ENCODE measurements at places on chromosomes 2 and 18.

DNA sequence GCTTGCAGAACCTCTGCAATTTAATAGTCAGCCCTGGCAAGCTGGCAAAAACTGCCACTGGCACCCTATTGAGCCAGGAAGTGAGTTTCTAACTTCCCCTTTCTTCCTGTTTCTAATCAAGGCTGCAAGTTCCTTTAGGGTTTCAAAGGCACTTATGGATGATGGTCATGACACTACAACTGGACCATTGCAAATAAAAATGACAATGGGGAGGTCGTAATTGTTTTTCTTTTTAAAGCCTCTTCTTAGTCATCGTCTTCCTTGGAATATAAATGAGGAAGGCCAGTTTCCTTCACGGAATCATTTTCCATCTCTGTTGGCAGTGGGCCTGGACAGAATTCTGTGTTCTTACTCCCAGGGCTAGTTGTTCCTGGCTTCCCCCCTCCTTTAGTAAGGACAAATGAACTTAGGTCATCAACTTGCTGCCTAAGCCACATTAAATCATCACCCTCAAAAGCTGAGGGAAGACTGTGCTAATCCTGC is 35.8 kb downstream of the SH3RF3 start:
- no peak for DNase-seq

DNA sequence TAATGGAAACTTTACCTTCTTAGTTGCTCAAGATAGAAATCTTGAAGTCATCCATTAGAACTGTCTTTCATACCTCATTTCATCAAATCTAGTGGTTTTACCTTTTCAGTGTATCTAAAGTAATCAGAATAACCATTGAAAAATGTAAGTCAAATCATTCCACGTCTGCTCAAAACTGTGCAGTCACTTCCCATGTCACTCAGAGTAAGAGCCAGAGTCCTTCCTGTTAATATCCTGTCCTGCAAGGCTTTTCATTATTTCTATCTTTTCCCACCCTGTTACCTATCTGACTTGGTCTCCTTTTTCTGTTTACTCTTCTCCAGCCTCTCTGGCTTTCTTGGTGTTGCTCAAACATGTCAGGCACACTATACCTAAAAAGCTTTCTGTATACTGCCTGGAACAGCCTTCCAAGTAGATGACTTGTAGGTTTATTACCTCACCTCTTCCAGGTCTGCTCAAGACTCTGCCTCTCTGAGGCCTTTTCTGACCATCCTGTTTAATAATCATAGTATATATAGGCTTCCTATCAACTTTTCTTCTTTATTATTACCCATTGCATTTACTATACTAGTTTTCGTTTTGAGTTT is 3.4 kb downstream of the C2orf69 start:
- peak; percentile 6 for DNase-seq

DNA sequence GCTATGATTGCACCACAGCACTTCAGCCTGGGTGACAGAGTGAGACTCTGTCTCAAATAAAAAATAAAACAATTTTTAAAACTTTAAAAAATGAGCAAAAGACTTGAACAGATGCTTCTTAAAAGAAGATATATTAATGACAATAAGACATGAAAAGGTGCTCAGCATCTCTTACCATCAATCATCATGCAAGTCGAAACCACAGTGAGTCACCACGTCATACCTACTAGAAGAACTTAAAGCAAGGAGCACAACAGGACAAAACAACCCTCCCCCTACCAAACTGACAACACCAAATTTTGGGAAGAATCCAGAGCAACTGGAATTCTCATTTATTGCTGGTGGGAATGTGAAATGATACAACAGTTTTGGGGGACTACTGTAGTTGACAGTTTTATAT is 251.6 kb downstream of the BCL2 start:
- peak; percentile 16 for DNase-seq

- DNase-seq, result no peak
Observed at GRCh38 chr18:2881840-2882195, 35.0 kb downstream of the EMILIN2 start.

DNA sequence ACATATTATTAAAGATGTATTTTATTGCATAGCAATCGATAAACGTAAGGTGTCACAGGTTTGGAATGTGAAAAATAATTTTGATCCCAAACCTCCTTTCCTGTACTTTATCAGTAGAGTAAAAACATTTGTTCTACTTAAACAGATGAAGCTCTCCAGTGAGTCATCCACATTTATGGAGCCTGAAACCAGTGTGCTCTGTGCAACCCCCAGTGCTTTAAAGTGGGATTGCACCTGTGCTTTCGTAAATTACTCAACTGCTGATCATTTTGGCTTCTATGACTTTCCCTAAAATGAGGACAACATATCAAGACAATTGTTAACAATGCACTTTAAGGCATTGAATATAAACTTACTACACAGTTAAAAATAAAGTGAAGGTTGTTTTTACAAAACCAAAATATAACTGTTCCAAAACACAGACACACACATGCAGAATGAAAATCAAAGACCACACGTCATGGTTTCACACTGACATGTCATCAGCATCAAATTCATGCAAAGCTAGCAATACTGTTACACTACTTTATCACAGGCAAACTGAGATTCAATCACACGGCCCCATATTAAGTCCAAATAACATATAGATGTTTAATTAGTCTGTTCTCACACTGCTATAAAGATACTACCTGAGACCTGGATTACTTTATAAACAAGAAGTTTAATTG is 9.7 kb downstream of the TMEM18 start:
- DNase-seq, result peak; percentile 35

DNA sequence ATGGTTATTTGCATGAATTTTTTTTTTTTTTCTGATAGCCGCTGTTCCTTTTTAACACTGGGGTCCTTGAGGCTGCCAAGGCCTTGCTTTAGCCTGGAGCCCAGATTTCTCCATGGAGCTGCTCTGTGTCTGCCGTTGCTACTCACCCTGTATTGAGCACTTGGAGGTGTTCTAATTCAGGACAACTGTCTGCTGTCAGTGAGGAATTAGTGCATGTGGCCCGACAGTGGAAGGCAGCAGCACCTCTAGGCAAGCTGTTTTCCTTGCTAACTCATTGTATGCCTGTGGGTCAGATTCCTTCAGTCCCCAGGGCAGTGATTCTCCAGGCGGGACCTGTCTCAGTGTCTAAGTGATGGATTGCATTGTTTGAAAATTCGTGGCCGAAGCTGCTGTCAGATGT is 147.7 kb upstream of the DPP10 start:
- no peak for DNase-seq

- DNase-seq, result no peak
Observed at GRCh38 chr2:216430811-216431530, 18.7 kb downstream of the SMARCAL1 start.

GRCh38 chr2:47992671-47993070 is 86.4 kb upstream of the FBXO11 start:
- no peak for DNase-seq

GRCh38 chr2:226405465-226405864 is 394.2 kb downstream of the IRS1 start:
- DNase-seq, result no peak

GRCh38 chr2:165499131-165499530 is 29.6 kb downstream of the CSRNP3 start:
- DNase-seq, result no peak

- DNase-seq, result no peak
Observed at GRCh38 chr18:39705362-39705761, 2139.8 kb upstream of the CELF4 start.

- DNase-seq, result peak; percentile 45
Observed at GRCh38 chr2:180124273-180125139, 117.4 kb upstream of the CWC22 start.

DNA sequence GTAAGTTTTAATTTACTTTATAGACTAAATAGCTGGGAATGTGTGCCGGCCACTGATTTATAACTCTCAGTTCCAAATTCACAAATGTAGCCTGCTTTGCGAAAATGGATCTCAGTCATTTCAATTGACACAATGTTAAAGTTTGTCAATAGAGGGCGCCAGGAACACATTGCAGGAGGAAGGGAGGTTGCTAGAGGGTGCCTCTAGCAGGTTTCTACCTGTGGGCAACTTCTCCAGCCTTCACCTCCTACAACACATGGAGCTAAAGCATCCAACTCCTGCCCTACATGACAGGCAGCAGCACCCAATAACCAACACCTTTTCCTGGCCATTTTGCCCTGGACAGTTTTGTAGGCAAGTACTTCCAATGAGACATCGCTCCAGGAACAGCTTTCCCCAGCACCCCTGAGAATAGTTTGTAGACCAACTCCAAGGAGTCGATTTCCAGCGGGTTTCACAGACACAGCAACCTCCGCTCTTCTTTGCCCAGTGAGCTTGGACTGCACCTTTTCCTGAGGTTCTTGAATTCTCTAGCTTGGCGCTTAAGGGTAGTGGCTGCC is 784.8 kb upstream of the CDH2 start:
- peak; percentile 23 for DNase-seq

- no peak for DNase-seq
Observed at GRCh38 chr18:74242438-74243096, 49.2 kb downstream of the CYB5A start.

DNA sequence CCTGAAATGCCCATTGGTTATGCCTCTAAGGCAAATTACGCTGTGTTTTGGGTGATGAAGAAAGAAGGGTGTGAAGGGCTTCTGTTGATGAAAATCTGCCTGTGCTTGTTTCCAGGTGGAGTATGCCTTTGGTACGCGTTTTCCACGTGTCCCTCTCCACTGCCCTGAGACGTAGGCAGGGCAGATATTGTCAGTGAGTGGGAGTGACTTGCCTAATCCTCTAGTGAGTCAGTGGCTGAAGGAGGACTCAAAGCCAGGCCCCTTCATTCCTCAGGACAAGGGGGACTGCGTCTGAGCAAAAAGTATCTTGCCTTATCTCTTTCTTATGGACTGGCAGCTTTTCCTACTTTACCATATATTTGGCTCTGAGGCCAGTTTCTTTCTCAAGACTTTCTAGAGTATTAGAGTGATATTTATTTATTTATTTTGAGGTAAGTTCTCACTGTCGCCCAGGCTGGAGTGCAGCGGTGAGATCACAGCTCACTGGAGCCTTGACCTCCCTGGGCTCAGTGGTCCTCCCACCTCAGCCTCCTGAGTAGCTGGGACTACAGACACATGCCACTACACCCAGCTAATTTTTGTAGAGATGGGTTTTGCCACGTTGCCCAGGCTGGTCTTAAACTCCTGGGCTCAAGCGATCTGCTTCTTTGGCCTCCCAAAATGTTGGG is 10.2 kb downstream of the RALB start:
- DNase-seq, result no peak

GRCh38 chr2:55628931-55629330 is 11.5 kb upstream of the PPP4R3B start:
- no peak for DNase-seq
